Effector CD4-positive, alpha-beta T cell (primary cell): ENCODE measurements at places on chromosomes 11 and 22.

- DNase-seq, result no peak
Measured at GRCh38 chr22:32564170-32565001, 89.8 kb downstream of the FBXO7 start.

GRCh38 chr11:85991508-85991907, 77.4 kb downstream of the PICALM start:
- DNase-seq, result no peak

DNA sequence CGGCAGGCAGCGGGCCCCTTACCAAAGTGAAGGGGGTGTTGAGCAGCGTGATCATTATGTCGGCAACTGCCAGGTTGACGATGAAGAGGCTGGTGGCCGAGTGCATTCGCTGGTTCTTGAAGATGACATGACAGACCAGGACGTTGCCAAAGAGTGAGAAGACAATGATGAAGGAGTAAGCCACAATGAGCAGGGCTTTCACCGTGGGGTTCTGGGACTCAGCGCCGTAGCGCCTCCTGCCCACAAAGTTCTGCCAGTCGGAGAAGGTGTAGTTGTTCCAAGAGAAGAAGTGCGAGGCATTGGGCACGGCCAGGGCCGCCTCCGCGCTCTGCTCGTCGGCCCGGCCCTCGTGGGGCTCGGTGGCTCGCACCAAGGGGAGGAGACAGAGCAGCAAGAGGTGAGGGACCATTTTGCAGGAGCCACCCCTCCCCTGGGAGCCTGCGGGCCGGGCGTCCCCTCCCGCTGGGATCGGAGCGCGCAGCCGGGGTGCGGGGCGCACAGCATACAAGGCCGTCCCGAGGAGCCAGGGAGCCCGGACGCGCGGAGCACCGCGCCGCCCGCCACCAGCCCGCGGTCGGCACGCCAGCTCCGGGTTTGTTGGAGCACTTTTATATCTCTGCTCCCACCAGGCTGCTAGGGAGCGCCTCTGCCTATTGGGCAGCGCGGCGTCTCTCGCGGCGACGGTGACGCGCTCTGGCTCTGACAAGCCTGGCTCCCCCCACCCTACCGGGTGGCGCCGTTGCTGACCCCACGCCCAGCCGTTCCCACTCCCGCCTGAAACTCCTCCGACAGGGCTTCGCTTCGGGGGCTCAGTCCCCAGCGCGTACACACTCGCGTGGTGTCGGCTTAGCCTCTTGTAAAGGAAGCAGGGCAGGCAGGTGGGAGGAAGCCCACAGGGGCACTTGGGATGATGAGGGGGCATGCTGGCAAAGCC, at the start of gene GPR83:
TSS of gene GPR83 (minus strand) at position 581 of the 934 bp plus-strand sequence. CDS start at position 409, 172 bp downstream.
- DNase-seq, result no peak

- no peak for DNase-seq
Measured at GRCh38 chr11:119476666-119477331, 53.8 kb upstream of the THY1 start.

DNA sequence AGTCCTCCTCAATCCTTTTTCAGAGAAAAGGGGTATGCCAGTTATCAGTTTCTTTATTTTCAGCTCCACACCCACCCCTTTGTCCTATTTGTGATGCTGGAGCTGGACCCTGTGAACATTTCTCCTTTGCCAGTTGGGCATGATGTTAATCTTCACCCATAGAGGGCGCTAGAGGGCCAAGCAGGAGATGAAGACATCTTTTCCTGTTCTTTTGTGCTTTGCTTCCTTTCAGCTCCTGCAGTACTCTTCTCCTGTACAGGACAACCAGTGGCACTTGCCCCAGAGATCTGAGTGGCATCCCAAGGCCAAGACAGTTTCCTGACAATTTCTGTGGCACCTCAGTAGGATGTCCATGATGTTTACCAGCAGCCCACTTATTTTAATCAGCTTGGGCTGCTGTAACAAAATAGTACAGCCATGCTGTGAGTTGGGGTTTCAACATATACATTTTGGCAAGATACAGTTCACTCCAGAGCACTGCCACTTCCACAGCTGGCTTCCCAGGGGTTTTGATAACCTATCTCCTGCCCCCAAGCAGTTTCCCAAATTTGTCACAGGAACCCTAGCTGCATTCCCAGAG, 4.6 kb downstream of the SAA2 start:
- peak; percentile 38 for DNase-seq

DNA sequence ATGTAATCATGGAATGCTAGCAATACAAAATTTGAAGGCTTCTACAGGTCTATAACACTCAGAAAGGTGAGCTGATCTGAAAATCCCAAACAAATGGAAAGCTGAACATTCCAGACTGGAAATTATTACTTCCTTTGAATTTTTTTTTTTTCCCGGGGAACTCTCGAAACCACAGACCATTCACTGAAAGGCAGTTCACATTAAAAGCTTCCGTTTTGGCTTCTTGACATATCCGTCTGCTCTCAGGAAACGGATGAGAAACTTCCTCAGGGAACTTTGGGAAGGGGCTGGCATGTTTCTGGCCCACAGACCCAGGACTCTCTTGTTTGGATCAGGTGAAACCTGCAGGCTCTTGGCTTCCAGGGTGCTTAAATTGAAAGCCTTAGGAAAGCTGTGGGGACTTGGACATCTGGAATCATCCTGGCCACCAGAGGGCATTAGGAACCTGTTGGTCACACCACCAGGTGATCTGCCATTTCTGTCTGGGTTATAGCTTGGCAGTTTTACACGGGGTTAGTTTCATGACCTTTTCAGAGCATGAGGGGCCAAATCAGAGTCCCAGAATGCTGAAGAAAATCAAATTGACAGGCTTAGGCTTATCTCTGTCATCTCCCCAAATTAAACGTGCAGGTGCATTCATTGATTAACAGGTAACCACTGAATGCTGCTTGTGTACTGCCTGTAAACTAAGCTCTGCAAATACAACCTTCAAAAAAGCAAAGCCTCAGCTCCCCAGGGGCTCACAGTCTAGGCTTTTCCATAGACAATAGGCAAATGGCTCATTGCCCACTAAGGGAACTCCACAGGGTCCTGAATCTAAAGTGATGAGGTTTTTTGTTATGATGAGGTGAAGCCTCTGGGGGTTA, 22.7 kb upstream of the GRAMD1B start:
- peak; percentile 58 for DNase-seq

- DNase-seq, result no peak
Measured at GRCh38 chr22:35840302-35840739, 122.6 kb downstream of the APOL5 start.
